Stimulated activated CD4-positive, alpha-beta T cell treated with anti-CD3 and anti-CD28 coated beads, Interleukin-4, amount 100 ng/mL, for 1 hour (primary cell): ENCODE measurements at places on chromosomes 11 and 22.

GRCh38 chr22:39723899-39724351 is 153.4 kb downstream of the CACNA1I start:
- no peak for DNase-seq

- DNase-seq = no peak
Measured at GRCh38 chr11:76256448-76256847, 50.1 kb upstream of the WNT11 start.

DNA sequence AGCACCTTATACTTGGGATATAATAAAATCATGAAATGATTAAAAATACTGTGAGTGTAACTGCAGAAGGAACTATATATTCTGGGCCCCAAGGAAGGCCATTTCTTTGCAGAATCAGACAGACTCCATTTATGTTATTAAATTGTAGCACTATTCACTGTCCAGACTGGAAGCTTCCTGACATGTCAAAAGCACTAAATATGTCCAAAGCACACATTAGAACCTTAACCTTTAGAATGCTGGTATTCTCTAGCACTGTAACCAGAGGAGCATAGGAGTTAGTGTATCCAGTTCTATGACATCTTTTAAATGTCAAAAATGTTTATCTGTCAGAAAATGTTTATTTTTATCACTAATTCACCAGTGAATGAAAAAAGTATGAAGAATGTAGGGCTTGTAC is 246.9 kb downstream of the CADM1 start:
- no peak for DNase-seq

- DNase-seq = peak; percentile 34
Measured at GRCh38 chr11:116927163-116927974, 89.9 kb upstream of the APOA1 start.

- DNase-seq = no peak
Measured at GRCh38 chr11:120021978-120022377, 115.9 kb downstream of the TRIM29 start.

GRCh38 chr22:19720150-19720827 is 3.0 kb upstream of the GP1BB start:
- DNase-seq = no peak

- peak; percentile 78 for DNase-seq
Measured at GRCh38 chr11:64742889-64743590, 902 bp downstream of the RASGRP2 start.

- DNase-seq = no peak
Measured at GRCh38 chr22:45890351-45890635, 86.7 kb downstream of the WNT7B start.

DNA sequence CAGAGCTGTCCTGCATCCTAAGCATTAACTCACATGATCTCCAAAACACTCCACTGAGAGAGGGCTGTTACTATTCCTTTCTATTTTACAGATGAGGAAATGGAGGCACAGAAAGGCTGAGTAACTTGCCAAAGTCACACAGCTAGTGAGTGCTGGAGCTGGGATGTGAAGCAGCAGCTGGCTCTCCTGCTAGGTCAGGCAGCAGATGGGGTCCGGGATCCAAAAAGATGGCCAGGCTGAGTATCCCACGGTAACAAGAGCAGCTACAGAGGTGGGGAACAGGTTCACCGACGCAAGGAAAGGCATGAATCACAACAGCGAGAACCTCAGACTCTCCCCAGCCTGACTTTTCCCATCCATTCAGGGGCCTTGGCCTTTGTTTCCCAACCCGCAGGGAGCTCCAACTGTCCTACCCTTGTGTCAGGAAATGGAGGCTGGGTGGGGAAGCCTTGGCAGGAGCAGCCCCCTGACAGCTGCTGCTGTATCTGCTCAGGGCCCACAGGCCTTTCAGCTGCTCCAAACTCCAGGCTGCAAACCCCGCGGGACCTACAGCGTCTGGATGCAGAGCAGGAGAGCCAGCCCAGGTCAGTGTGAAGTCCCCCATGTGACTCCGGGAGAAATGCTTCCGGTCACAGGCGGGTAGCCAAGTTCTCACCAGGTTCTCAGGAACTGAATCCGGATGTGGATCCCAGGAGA is 29.5 kb downstream of the DKK3 start:
- no peak for DNase-seq

GRCh38 chr11:3058753-3059664 is 1.8 kb upstream of the CARS1 start:
- no peak for DNase-seq

DNA sequence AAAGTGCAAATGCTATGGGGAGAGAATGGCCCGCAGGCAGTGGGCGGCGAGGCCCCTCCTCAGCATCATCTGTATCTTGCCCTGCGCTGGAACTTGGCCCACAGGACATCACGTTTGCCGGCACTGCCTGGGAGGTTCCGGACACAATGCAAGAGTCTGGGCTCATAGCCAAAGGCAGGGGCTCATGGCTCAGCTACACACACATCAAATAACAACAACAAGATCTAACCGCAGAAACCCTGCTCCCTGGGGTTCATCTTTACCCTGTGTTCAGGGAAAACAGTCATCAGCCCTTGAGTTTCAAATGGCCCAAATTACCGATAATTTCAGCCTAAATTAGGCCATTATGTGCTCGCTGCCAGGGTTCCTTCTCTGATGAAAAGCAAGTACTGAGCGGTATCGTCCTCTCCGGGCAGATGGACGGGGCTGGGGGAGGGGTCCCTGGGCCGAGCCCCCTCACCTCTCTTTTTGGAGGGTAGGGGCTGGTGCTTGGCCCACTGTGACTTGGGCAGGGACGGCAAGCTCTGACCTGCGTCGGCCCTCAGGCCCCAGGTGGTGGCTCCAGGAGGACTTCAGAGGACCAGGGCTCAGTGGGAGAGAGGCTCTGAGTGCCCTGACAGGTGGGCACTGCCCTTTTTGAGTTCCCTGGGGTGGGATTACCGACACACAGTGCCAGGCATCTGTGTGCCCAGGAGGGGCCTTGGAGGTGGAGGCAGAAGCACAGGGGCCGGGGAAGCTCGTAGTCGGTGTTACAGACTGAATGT is 25.0 kb upstream of the GAL start:
- DNase-seq = no peak

GRCh38 chr11:86390487-86390886 is 15.8 kb downstream of the CCDC81 start:
- no peak for DNase-seq

- DNase-seq = no peak
Measured at GRCh38 chr11:9720290-9720630, 56.4 kb downstream of the SWAP70 start.

DNA sequence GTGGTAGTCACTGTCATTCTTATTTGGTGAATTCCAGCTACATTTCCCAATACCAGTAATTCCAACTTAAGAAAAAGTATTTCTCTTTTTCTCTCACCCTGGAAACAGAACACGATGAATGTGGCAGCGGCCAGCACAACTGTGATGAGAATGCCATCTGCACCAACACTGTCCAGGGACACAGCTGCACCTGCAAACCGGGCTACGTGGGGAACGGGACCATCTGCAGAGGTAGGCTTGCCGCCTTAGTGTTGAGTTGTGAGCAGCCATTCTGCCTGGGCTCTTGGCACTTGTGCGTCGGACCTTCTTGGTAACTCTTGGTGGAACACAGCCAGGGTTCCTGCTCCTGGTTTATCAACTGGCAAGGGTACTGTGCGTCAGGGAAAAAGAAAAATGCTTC is 559.8 kb downstream of the NELL1 start:
- no peak for DNase-seq

GRCh38 chr11:104036588-104036987 is at the start of gene DDI1:
Gene DDI1 (plus strand): TSS chr11:104036640. CDS start chr11:104036823, 183 bp downstream.
- no peak for DNase-seq

DNA sequence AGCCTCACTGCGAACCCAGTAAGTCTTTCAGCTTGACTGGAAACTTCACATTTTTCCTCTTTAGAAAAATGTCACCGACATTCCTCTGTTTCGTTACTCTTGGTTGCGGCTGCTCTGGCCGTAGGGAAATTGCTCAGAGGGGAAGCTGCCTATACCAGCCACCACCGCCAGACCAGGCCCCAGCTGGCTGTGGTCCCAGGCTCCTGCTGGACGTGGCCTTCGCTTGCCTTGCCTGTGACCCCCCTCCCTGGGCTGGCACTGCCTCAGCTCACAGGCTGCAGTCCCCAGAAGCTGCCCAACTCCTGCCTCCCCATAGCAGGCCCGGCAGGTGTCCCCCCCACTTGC is 197.8 kb downstream of the MN1 start:
- no peak for DNase-seq

GRCh38 chr11:115127790-115128189 is 376.4 kb downstream of the CADM1 start:
- DNase-seq = no peak

DNA sequence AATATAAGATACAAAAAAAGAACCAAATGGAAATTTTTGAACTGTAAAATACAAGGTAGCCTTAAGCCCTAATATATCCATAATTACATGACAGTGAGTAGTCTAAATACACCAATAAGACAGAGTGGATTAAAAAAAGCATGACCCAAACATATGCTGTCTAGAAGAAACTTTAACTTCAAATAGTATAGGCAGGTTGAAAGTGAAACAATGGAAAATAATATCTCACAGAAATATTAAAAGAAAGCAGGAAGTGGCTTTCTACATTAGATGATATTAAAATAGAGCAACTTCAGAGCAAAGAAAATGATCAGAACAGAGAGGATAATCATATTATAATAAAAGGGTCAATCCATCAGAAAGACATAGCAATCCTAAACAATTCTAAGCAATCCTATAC is 21.8 kb downstream of the DCUN1D5 start:
- DNase-seq = no peak

DNA sequence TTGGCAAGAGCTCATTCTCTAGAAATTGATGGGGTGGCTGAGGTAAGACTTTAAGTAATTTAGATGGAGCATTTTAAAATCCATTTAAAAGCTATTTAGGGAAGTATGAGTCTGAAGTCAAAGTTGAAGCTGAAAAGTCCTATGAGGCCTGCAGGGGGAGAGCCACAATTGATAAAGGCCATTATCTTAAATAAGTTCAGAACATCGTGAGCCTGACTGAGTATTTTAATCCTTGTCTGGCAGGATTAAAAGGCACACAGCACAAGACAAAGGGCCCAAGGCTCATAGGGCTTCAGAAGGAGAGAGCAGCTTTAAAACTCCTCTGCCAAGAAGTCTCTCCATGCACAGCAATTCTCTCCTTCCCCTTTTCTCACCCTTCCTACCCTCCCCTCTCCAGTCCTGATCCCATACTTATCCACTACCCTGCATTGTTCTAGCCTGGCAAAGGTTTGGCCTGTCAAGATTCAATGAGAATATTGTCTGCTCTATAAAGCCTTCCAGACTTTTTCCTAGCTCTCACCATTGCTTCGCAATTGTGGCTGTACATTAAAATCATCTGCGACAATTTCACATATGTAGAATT is 1312.9 kb downstream of the FAM181B start:
- no peak for DNase-seq

DNA sequence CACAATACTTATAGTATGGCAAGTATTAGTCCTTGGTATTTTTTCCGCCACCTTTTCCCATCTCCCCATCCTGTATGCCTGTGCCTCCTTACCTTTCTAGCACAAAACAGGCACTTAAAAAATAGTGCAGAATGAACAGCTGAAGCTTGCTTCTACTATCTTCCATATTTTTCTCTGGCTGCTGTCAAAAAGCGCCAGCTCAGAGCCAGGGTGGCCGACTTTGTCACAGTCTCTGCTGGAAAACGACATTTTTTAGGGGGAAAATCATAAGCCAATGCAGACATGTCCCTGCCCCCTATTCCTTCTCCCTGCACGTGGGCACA is 26.5 kb upstream of the ROBO3 start:
- DNase-seq = no peak

DNA sequence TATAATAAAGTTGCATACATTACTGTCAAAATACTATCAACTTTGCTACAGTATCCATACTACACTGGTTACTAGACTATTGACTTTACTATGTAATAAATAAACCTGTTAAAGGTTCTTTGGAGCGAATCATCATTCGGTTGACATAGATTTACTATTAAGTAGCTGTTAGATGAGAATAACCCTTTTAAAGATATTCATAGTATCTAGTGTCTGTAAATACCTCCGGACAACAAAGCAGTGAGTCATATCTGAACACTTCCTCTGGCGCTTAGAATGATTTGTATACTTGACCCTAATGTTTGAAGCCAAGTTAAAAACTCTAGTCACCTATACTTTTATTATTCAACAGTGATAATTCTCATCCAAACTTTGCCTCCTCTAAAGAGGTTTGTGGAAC is 84.7 kb downstream of the MSANTD4 start:
- no peak for DNase-seq

- no peak for DNase-seq
Measured at GRCh38 chr11:40032331-40032730, 1427.1 kb downstream of the LRRC4C start.

- DNase-seq = peak; percentile 26
Measured at GRCh38 chr22:39808081-39808480, 85.5 kb downstream of the ENTHD1 start.

DNA sequence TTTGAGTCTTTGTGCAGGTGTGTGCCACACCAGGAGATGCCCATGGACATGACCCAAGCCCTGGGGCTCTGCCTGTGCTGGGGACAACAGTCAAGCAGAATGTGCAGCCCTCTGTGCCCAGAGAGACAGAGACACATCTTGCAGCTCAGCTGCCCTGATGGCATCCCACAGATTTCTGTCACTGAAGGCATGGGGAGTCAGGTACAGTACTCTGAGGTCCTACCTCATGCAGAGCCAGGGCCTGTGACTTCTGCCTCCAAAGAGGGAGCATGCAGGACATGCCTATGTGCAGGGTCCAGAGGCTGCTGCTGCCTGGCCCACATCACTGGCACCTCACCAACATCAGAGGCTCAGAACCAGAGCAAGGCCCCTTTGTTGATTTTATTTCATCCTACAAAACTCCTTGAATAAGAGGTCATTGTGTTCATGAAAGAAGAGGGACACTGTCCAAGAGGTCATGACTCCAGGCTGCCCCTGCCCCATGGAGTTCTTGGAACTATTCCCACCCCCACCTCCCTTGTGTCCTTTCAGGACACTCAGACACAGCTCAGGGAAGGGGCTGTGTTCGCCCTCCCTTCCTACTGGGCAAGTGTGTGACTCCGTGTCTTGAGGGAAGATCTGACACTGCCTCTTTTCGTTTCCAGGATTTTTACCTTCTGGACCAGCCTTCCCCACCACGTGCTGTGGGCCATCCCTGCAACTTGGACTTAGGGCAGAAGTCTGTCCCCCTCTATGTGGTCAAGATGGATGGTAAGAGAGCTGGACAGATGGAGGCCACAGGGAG is 62.3 kb downstream of the BTG4 start:
- DNase-seq = no peak

GRCh38 chr11:29317694-29318093 is 699.1 kb downstream of the KCNA4 start:
- DNase-seq = no peak

DNA sequence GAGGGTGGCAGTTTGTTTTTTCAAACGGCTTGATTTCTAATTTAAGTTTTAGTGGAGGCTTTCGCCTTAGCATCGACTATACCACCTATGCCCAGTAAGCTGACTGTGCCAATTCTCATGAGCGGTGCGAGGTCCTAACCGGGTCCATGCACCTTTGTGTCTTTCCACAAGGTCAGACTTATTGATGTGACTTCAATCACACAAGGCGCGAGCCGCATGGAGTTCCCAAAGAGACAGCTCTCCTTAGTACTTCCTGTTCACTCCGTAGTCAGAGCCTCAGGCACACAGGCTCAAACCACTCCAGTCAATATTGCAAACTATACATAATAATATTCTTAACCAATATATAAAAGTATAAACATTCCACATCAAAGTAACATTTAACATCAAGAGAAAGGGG is 18.2 kb downstream of the ST14 start:
- DNase-seq = no peak
